ENCODE measurements at places on chromosomes 1 and 21. TPM values are rescaled to one million over a fixed set of nuclear protein-coding genes. Genes with fewer than 3 reads are reported as not detected.
A peak's percentile ranks its signal among the peaks of the same experiment; 100 is the strongest.

DNA sequence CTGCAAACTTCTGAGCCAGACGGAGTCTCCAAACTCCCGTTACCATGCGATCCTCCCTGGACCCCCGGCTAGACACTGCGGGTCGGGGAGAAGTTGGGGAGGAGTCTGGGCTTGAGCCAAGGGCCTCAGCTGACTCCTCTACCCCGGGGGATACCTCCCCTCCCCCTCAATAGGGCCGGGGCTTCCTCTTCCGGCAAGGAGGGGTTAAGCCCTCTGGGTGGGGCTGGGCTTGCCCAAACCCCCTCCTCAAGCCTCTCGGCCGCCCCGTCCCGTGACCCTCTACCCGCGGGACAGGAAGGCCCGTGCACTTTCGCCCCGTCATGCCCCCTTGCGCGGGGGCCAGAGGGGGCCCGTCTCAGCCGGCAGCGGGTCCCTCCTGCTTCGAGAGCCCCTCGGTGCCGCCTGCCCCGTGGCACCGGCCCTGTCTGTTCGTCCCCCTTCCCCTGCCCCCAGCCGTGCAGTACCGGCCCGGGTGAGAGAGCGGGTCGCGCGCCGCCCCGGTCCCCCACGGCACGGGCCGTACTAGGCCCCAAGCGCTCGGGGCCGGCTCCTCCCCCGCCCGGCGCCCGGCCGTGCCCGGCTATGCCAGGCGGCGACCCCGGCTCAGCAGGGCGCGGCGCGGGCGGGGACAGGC, 652 bp downstream of the ARL8A start:
- H3K27ac ChIP-seq, result peak overlapping the region; percentile 92
- peaks cover 4% of the 10 kb centered on the region for H3K4me1 ChIP-seq
- H3K27me3 ChIP-seq, result peaks cover 6% of the 10 kb centered on the region
- peaks cover 2% of the 10 kb centered on the region for H3K36me3 ChIP-seq
- DNase-seq, result no peak

GRCh38 chr1:234782791-234783190, 172.8 kb upstream of the IRF2BP2 start:
- peaks cover 1% of the 10 kb centered on the region for H3K4me1 ChIP-seq
- H3K4me3 ChIP-seq, result no peak overlapping the region
- no peak overlapping the region for H3K27ac ChIP-seq

GRCh38 chr1:220426989-220427388, 100.9 kb upstream of the MARK1 start:
- H3K27ac ChIP-seq, result no peak overlapping the region
- no peaks in the 10 kb centered on the region for H3K4me1 ChIP-seq
- H3K36me3 ChIP-seq, result no peaks in the 10 kb centered on the region
- H3K4me3 ChIP-seq, result no peak overlapping the region

- H3K27ac ChIP-seq, result no peak overlapping the region
- no peak overlapping the region for H3K4me3 ChIP-seq
- no peak for DNase-seq
- H3K36me3 ChIP-seq, result no peaks in the 10 kb centered on the region
Observed at GRCh38 chr1:234902774-234903547, 225.7 kb downstream of the TOMM20 start.

- H3K36me3 ChIP-seq, result no peaks in the 10 kb centered on the region
- H3K27ac ChIP-seq, result no peak overlapping the region
- H3K4me3 ChIP-seq, result no peak overlapping the region
- no peaks in the 10 kb centered on the region for H3K4me1 ChIP-seq
Observed at GRCh38 chr1:159444511-159444910, 5.0 kb downstream of the OR10J1 start.

The BATF3 gene
- total RNA-seq, result 1.6 TPM

GRCh38 chr1:53837646-53837923, 511 bp downstream of the NDC1 start:
- peak overlapping the region; percentile 98 for H3K27ac ChIP-seq
- peak overlapping the region; percentile 98 for H3K4me3 ChIP-seq
- no peak for DNase-seq
- no peaks in the 10 kb centered on the region for H3K27me3 ChIP-seq
- peaks cover 7% of the 10 kb centered on the region for H3K4me1 ChIP-seq
- no peaks in the 10 kb centered on the region for H3K36me3 ChIP-seq

The PALMD gene
- 1.1 TPM for total RNA-seq

DNA sequence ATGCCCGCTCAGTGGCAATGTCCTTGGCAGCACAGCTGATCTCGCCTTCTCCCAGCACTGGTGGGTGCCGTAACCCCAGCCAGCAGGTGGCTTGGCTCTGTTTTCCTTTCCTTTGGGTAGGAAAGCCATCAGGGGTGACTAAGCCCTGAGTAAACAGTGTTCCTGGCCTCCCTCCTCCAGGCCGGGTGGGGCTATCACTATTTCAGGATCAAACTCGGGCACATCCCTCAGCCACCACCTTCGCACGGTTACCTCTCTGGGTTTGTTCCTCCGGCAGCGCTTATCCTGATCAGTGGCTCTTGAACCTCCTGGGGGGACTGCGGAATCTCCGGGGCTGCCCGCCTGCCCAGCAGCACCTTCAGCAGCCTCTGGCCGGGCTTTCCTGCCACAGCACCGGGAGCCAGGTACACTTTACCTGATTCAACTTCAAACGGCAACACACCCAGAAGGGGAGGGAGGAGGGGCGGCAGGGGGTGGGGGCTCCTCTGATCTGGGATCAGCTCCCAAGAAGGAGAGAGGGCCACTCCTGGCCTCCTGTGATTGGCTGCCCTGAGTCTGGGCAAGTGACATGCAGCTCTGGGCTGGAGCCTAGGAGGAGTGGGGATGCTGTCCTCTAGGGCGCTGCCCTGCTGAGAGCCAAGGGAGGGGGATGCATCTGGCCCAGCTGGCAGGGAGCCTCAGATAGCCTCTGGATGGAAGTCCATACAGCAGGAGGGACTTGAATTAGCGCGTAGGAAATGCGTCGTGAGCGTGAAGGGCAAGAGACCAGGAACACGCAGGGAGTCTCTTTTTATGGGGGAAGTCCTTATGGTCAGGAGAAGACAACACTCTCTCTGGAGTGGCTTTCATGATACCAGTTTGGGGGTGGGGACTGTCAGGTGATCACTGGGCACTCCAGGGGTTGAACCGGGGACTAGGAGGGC, at the start of gene ASCL5:
ASCL5 (minus strand) TSS at position 353 of the 923 bp plus-strand sequence. CDS start 11,812 bp downstream, outside the sequence.
- peak; percentile 59 for DNase-seq
- H3K27me3 ChIP-seq, result peaks cover 37% of the 10 kb centered on the region
- H3K27ac ChIP-seq, result no peak within 1 kb of the TSS
- H3K4me3 ChIP-seq, result no peak within 1 kb of the TSS
- no peaks in the 10 kb centered on the region for H3K36me3 ChIP-seq
- H3K4me1 ChIP-seq, result peaks cover 2% of the 10 kb centered on the region

The TRABD2B gene
- total RNA-seq, result not detected

DNA sequence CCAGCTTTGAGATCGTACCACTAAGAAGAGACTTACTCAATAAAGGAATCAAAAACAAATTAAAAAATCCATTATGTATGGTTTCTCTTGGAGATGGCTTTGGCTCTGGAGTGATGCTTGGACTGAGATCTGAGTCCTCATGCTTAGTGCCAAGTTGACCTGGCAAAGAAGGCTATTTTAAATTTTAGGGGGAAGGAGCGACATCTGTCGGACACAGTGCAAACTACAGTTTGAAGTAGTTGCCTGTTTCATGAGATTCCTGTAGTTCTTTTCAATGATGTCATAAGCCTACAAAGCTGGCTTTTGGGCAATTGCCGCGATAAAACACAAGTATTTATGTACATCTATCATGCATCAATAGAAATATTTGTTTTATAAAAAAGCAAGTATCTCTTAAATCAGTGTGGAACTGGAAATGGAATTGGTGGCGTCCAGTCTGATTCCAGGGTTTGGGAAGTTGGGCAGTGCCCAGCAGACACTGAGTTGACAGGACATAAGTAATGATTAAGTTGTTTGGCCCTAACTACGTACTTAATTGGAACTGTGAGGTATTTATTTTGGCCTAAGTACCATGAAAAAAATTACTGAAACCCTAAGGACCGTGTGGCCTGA, 50.0 kb downstream of the TBCE start:
- peak; percentile 86 for DNase-seq
- no peak overlapping the region for H3K27ac ChIP-seq
- no peak overlapping the region for H3K4me3 ChIP-seq
- H3K36me3 ChIP-seq, result peaks cover 3% of the 10 kb centered on the region

DNA sequence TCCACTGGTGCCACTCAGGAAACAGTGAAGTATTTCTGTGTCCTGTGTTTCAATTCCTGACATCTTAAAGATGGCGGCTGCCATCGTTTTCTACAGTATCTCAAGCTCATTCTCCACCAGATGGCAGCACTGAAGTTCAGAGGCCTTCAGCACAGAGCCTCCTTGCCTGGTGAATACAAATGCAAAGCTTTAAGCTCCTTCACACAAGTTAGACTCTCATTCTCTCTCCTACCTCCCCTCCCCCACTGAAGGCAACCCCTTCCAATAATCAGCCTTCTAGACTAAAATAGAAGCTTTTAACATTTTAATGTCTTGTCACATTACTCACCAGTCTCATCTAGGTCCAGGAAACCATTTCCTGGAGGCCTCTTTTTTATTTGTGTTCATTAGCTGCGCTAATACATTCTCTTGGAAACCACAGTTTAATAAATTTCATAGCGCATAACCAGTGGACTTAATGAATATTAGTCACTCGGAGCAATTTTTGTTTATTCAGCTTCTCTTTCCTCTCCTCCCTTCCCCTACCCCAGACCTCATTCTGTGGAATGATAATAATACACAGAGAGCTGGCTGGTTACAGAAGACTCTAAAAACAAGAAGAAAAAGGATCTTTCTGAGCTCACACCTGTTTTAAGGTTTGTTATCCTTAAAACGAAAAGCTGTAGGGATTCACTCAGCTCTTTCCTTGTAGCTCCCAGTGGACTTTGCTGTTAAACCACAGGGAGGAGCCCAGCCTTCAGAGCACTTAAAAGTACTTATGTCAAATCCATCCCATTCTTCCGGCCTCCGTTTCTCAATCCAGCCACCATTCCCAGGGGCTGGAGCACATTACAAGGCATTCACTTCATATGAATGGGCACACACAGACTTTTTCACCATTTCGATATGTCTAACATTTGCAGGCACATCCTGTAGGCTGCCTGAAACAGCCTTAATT, 384.9 kb downstream of the HLX start:
- DNase-seq, result peak; percentile 89
- H3K27me3 ChIP-seq, result no peaks in the 10 kb centered on the region
- no peaks in the 10 kb centered on the region for H3K36me3 ChIP-seq

Data from IMR-90 (cell line).